Right renal pelvis (tissue), 4 donors: ENCODE measurements at places on chromosomes 2 and 18. TPM values are rescaled to one million over a fixed set of nuclear protein-coding genes. Genes with fewer than 3 reads are reported as not detected.

DNA sequence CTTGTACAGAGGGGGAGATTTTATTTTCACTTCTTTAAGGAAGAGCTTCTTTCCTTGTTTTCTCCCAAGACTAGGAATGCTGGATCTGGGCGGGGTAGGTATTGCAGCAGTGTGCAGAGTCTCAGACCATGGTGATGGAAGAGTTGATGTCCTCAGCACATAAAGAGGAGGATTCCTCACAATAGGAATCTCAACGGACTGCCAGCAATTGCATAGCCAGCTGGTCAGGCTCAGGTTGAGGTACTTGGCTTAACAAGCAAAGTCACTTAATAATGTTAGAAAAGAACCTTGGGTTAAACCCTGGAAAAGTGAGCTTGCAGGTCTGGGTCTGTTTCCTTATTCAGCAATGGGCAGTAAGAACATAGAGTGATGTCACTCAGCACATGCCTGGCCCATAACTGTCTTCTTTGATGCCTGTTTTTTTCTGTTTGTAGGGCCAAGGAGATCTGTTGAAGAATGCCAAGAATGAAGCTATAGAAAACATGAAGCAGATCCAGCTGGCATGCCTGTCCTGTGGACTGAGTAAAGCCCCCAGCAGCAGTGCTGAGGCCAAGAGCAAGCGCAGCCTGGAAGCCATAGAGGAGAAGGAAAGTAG is 342.1 kb downstream of the PLCL1 start:
- DNase-seq, result no peak

- no peak for DNase-seq
These were observed 228.0 kb upstream of the SMAD7 start for GRCh38 chr18:49178736-49179135.

GRCh38 chr2:106338043-106338442 is 130.2 kb downstream of the RGPD3 start:
- DNase-seq, result no peak

DNA sequence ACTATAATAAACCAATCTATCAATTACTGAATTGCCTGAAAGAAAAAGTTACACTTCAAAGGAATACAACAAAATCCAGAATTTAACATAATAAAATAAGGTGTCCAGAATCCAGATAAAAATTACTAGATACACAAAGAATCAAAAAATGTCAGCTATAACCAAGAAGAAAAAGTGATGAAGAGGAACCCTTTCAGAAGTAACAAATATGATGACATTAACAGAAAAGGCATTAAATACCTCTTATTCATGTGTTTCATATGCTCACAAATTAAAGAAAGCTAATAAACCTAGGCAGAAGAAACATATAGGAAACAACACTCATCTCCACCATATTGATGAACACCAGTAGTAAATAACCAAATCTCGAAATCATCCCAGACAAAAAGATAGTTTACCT is 722.8 kb downstream of the ADCYAP1 start:
- DNase-seq, result no peak

DNA sequence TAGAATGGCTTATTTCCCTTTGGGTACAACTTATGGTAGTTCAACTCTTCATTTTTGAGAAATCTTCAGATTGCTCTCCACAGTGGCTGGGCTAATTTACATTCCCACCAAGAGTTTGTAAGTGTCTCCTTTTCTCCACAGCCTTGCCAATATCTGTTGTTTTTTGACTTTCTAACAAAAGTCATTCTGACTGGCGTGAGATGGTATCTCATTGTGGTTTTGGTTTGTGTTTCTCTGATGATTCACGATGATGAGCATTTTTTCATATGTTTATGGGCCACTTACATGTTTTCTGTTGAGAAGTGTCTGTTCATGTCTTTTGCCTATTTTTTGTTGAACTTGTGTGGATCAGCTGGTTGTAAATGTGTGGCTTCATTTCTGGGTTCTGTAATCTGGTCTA is 871.0 kb downstream of the EPHA4 start:
- DNase-seq, result no peak

DNA sequence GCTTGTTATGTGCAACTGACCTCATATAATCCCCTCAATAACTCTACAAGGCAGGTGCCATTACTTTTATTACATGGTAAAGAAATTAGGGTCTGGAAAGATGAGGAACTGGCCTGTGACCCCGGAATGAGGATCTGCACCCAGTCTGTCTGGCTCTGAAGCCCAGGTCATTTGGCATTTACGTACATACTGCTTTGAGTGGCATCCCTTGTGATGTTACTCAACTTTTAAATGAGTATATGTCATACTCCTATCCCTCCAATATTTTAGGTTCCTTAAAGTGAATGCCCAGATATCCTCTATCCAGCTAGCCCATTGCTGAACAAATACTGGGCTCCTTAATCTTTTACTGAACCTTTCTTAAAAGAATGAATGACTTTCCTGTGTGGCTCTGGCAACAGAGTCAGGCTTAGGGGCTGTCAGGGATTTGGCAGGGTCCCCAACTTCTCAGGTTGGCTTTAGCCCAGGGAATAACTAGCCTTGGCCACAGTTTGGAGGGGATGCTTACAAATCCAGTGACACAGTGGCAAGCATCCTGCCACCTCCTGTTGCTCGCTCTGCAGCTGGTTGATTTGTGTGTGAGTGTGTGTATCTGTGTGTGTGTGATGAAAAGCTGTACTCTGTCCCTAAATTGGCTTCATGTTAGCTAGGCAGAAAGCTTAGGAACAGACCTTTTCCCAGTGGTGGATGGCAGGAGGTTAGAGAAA is 3.4 kb upstream of the CXCR4 start:
- DNase-seq, result no peak

- DNase-seq, result no peak
These were observed 43.7 kb downstream of the EPAS1 start for GRCh38 chr2:46340740-46341420.

DNA sequence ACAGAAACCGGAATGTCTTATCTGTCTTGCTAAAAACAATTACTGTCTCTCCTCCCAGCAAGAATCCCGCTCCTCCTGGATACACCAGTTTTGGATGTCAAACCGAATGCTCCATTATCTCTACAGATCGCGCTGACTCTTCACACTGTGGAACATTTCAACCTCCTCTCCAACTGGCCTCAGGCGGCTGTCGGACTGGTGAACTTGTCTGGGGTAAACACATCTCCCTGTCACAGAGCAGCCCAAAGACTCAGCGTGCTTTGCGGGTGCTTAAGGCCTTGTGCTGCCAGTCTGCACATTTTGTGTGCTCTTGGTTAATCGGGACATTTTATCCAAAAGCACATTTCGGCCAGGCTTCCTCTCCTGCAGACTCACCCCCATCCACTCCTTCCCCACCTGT is 173.1 kb downstream of the ICOS start:
- DNase-seq, result no peak

DNA sequence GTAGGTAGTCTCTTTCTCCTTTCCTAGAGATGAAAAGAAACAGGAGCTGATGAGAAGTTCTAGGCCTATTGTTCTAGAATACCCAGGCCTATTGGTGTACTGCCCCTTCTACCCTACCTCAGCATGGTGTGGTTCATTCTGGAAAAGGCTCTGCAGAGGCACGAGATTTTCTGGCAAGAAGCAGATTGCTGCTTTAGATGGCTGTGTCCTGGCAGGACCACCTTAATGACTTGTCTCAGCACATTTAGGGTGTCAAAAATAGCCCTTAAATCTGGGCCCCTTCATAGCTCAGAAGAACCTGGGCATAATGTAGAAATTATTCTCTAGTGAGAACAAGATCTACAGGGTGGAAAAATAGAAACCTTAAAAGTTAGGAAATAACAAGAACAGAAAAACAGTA is 87.9 kb downstream of the BCL2L11 start:
- DNase-seq, result no peak

DNA sequence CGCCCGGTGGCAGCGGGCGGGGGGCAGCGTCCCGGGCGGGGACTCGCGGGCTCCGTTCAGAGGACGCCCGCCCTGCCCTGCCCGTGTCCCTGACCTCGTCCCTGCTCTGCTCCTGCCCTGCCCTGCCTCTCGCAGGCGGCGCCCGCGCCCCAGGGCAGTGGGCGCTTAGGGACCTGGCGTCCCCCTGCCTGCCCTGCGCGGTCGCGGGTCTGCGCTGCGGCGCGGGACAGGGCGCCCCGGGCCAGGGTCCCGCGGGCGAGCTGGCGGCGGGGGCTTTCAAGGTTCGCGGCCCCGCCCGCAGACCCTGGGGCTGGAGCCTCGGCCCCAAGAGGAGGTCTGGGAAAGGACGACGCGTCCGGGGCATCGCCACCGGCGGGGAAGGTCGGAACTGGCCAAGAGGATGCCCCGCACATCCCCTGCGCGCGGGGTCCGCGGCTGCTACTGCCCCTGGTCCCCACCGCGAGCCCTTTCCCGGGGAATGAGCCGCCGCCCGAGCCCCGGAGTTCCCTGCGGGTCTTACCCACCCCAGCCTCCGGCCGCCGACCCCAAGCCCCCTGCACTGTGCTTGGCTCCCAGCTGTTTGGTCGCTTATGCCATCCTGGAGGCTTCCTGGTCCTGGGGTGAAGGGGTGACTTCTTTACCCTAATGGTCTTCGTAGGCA is 679 bp downstream of the RNF144A start:
- no peak for DNase-seq

- DNase-seq, result no peak
These were observed 2.1 kb downstream of the PPP3R1 start for GRCh38 chr2:68250196-68250595.

- peak; percentile 29 for DNase-seq
These were observed 477 bp downstream of the ACVR1 start for GRCh38 chr2:157875641-157876065.

DNA sequence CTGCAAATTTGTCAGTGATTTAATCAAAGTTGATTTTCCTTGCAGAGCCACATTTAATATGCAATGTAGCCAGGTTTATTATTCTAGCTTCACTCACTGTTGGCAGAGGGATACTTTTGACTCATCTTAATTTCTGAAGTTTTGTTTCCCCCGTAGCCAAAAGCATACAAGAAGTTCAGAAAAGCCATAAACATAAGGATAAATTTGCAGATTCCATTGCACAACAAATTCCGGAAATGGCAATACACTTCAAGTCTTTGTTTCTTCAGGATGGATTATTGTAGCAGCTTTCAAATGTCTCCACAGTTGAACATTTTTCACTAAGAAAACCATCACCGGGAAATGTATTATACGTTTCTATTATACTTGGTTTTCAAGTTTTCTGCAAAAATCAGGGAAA is 88.0 kb upstream of the ZCCHC2 start:
- no peak for DNase-seq

- no peak for DNase-seq
These were observed 39.0 kb upstream of the BMPR2 start for GRCh38 chr2:202337151-202337550.

DNA sequence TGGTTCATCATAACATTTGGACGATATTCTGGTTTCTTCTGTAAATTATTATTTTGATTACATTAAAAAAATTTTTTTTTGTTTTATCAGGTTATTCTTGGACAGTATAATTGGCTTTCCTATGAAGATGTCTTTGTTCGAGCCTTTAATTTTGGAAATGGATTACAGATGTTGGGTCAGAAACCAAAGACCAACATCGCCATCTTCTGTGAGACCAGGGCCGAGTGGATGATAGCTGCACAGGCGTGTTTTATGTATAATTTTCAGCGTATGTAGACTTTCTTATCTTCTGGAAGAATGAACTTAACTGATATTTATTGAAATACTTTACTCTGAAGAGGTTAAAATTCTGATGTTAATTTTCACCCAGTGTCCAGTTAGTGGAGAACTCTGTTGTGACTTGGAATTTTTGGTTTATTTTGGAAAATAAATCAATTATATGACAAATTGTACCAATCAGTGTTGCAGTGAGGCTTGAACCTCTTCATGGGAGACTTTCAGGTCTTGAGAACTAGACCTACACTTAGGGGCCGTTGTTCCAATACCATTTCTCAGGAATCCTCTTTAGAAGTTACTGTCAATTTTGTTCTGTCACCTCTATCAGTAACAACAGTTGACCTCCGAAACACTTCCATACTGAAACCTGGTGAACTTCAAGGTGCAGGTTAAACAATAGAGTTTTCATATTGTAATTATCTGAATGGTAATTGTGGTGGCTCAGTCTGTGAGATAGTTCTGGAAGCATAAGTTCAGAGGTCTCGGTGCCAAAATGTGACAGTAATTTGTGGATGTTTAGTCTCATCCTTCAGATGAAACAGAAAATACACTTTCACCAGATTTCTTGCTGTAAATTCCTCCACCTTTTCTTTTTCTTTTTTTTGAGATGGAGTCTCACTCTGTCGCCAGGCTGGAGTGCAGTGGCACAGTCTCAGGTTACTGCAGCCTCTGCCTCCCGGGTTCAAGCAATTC is 55.7 kb downstream of the ACSL3 start:
- DNase-seq, result no peak

- no peak for DNase-seq
These were observed 82.1 kb downstream of the TSN start for GRCh38 chr2:121837591-121837990.

DNA sequence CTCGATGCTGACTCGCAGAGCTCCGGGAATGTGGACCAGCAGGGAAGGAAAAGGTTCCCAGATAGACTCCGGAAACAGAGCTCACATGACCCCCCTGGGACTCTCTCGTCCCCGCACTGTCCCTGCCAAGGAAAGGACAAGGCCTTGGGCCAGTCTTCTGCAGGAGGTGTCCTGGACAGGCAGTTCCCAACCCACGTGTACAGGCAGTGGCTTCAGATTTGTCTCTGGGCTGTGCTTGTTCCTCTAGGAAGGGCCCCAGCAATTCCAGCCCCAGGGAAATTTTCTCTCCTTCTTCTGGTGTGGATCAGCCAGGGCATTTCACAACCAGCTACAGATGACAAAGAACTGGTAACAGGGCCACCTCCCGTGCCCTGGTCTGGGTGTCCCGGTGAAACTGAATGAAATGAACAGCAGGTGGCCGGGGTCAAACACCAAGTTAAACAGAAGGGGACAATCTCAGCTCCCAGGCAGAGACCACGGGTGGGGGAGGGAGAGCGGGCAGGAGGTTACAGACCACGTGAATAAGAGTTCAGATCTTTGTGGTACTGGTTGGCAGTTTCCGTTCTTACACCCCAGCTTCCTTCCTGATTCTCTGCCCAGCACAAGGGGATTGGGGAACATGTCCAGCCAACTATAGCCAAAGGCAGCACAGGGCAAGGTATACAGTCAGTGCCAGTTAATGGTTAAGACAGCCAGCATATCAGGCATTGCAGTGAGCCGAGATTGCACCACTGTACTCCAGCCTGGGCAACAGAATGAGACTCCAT is 52.2 kb upstream of the CAB39 start:
- DNase-seq, result no peak

- DNase-seq, result no peak
These were observed 56.4 kb upstream of the NFATC1 start for GRCh38 chr18:79339094-79339908.

RPRM gene
- 5.4 TPM for polyA plus RNA-seq

CACNB4 gene
- polyA plus RNA-seq, result 8.8 TPM

FAM161A gene
- 22.9 TPM for polyA plus RNA-seq

PKDCC gene
- polyA plus RNA-seq, result 370 TPM

LRP1B gene
- polyA plus RNA-seq, result 0.97 TPM
